ENCODE measurements at places on chromosomes 16 and 17.

DNA sequence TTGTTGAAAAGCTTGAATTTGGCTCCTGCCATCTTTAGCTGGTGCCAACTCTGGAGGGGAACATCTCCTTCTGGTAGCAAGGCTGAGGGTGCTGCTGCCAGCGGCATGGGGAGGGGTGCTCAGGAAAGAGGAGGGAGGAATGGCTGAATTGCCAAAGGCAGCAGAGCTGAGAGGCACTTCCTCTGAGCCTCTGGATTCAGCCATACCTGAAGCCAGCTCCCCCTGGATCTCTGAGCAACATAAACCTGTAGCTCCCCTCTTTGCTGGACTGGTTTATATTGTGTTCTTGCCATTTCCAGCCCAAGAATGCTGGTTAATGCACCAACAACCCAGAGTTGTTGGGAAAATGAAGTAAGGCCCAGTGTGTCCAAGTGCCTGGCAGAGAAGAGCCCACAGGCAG, 7.4 kb downstream of the MEFV start:
- DNase-seq, result no peak

- DNase-seq, result no peak
These were observed 31.7 kb upstream of the ARL4D start for GRCh38 chr17:43366891-43367736.

DNA sequence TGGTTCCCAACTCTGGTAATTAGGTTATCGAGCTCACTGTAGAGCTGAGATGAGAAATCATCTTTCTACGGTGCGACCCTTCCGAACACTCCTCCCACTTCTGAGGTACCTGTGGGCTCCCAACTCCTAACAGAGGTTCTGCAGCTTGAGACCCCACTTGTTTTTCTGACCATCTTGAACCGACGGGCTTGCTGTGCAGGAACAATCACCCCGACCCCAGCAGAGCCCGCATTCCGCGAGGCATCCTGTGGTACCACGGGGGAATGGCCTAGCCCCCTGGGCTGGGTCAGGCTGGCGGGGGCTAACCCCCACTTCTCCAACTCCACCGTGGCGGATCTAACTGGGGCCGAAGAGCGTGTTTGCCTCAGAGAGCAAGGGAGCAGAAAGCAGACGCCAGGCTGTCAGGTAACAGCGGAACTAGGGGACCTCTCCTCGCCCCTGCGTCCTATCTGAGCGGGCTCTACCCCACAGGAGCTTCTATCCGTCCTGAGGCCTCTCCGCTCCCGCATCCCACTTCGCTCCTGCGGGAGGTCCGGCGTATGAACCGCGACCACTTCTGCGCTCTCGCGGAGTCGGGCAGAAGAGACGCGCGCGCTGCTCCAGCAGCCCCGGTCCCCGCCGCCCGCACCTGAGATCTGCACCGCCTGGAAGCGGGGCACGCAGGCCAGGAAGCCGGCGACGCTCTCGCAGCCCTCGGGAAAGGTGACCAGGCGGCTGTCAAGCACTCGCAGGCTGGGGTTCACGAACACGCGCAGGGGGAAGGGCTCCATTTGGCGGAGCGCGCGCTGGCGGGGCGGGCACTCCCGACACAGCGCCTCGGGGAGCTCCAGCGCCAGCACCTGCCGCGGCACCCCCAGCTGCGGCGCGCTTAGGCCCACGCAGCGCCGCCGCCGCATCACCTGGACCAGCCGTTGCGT, 761 bp downstream of the PDF start:
- no peak for DNase-seq

- no peak for DNase-seq
These were observed 109.3 kb downstream of the IRX5 start for GRCh38 chr16:55039931-55040330.

DNA sequence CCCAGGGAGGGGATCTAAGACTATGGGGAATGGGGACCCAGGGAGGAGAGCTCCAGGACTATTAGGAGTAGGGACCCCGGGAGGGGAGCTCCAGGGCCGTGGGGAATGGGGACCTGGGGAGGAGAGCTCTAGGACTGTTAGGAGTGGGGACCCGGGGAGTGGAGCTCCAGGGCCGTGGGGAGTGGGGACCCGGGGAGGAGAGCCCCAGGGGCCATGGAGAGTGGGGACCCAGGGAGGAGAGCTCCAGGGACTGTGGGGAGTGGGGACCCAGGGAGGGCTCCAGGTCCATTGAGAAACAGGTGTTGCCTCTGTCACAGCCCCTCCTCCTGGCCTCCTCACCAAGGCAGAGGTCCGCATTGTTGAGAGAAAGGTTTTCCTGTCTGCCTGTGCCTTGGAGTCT, 16.0 kb downstream of the MPRIP start:
- DNase-seq, result no peak

Measured in CD4-positive, alpha-beta T cell treated with Interleukin-4 for 1 hour (primary cell).